Chondrocyte (in vitro differentiated cells): ENCODE measurements at places on chromosomes 4 and X. TPM values are rescaled to one million over a fixed set of nuclear protein-coding genes. Genes with fewer than 3 reads are reported as not detected.

- no peaks in the 10 kb centered on the region for H3K27me3 ChIP-seq
- DNase-seq: no peak
- peaks cover 41% of the 10 kb centered on the region for H3K4me1 ChIP-seq
- H3K27ac ChIP-seq: no peak overlapping the region
- peaks cover 2% of the 10 kb centered on the region for H3K36me3 ChIP-seq
- H3K4me3 ChIP-seq: no peak overlapping the region
Observed at GRCh38 chr4:53494851-53495250, 96.4 kb downstream of the LNX1 start.

DNA sequence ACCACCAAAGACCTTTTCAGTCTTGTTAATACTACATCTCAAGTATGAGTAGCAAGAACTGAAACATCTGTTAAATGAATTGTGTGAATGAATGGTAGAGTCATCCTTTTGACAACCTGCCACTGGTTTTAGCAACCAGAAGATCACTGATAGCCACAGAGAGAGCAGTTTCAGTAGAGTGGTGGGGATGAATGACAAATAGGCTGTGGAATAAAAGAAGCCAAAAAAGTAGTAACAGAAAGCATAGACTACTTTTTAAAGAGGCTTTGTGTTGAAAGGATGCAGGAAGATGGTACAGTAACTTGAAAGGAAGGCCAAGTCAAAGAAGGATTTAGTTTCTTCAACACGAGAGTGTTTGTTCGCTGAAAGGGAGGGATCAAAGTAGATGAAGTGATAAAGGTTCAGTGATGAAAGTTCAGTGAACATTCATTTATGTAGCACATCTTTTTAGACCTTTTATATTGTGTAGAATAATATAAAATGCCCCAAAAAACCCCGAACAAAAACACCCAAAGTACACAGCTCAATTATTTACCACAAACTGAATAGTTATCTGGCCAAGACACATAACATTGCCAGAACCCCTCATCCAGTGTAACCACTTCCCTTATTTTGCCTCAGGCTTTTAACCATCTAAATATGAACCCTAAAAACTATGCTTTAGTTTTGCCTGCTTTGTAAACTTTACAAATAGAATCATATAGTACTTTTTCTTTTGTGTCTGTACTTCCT is 40.1 kb upstream of the EIF1AX start:
- H3K27me3 ChIP-seq: no peaks in the 10 kb centered on the region
- no peak overlapping the region for H3K4me3 ChIP-seq
- peaks cover 5% of the 10 kb centered on the region for H3K36me3 ChIP-seq

- no peaks in the 10 kb centered on the region for H3K4me1 ChIP-seq
- H3K27me3 ChIP-seq: no peaks in the 10 kb centered on the region
- no peaks in the 10 kb centered on the region for H3K36me3 ChIP-seq
- H3K4me3 ChIP-seq: no peak overlapping the region
Observed at GRCh38 chr4:62018537-62018936, 818.4 kb downstream of the ADGRL3 start.

GRCh38 chrX:136797787-136798186 is 17.1 kb upstream of the ARHGEF6 start:
- H3K27ac ChIP-seq: no peak overlapping the region
- no peaks in the 10 kb centered on the region for H3K4me1 ChIP-seq
- H3K27me3 ChIP-seq: no peaks in the 10 kb centered on the region
- DNase-seq: no peak
- H3K36me3 ChIP-seq: no peaks in the 10 kb centered on the region

Gene USP51
- total RNA-seq: 1.0 to 2.0 TPM (median 1.1 TPM) in 3 replicates

GRCh38 chr4:88911246-88912212 is 145.5 kb downstream of the FAM13A start:
- H3K36me3 ChIP-seq: no peaks in the 10 kb centered on the region
- no peaks in the 10 kb centered on the region for H3K4me1 ChIP-seq
- H3K4me3 ChIP-seq: no peak overlapping the region
- H3K27ac ChIP-seq: no peak overlapping the region
- no peaks in the 10 kb centered on the region for H3K27me3 ChIP-seq
- no peak for DNase-seq

DNA sequence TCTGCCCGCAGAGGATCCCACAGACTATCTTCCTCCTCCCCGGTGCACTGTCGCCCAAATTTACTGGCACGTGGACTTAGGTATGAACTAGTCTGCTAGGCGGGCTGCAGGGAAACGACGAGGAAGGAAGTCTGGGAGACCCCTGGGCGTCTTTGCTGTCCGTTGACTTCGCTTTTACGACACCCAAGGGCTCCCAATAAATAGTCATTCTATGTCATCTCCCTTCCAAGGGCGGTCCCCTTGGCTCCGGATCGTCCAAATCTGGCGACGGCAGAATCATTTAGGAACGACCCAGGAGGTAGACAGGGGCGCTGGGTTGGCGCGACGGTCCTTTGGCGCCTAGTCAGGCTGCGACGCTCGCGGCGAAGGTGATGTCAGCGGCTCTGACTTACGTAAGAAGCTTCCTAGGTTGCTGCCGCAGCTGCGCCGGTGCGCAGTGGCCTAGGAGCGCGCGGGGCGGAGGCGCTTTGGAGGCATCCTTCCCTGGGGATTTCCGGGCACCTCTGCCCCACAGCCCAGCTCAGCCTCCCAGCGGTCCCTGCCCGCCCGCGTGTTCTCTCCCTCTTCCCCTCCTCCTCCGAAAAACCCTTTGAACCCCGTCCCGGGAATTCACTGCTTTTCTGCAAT is 2.2 kb downstream of the NHS start:
- H3K36me3 ChIP-seq: peaks cover 10% of the 10 kb centered on the region
- H3K4me1 ChIP-seq: peaks cover 18% of the 10 kb centered on the region
- DNase-seq: no peak
- H3K4me3 ChIP-seq: peak overlapping the region; percentile 74

DNA sequence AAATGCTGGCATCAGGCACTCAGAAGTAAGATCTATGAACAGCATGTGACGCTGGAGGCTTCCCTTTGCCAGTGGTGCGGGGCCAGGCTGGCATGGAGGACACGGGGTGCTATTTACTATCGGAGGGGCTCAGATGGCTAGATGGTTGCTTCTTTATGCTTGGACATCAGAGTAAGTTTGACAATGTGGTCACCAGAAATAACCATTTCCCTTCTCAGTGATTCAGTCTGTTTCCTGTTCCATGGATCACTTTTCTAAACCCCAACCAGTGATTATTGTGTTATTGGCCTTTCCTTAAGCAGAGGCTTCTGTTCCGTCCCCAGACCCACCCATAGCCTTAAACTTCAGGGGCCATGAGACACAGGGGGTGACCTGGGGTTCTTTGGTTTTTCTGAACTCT is 55.4 kb upstream of the DHX15 start:
- DNase-seq: no peak
- no peaks in the 10 kb centered on the region for H3K27me3 ChIP-seq
- H3K36me3 ChIP-seq: no peaks in the 10 kb centered on the region
- H3K27ac ChIP-seq: no peak overlapping the region
- no peak overlapping the region for H3K4me3 ChIP-seq
- H3K4me1 ChIP-seq: peaks cover 13% of the 10 kb centered on the region

DNA sequence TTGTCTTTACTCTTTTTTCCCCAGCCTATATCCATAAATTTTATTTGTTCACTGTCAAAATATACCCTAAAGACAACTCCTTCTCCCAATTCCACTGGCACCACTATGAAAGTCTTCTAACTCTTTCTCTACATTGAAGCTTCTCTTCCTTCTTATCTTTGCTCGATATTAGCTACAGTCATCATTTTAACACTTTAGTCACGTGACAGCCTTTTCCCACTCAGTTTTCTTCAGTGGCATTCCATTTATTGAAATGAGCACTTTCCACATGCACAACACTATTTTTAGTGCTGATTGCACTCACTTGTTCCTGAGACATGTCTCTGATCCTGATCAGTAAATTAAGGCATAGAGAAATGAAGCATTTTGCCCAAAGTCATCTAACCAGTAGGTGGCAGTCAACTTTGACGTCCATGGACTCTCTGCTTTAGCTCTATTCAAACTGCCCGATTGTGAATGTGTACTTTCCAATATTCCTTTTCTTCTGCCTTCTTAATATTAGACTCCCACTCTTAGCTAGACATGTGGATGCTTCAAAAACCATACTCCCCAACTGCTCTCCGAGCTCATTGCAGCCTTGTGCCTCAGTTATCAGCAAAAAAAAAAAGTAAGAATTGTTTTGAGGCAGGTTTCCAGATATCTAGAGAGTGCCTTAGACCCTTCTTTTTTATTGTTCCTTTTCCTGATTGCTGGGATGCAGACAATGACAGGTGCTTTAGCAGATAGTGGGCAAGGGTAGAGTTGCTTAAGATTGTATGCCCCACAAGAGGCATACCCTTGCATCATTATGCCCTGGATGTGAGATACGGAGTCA is 394.4 kb upstream of the ADGRL3 start:
- H3K36me3 ChIP-seq: no peaks in the 10 kb centered on the region
- no peak for DNase-seq
- H3K27ac ChIP-seq: no peak overlapping the region
- H3K4me3 ChIP-seq: no peak overlapping the region

DNA sequence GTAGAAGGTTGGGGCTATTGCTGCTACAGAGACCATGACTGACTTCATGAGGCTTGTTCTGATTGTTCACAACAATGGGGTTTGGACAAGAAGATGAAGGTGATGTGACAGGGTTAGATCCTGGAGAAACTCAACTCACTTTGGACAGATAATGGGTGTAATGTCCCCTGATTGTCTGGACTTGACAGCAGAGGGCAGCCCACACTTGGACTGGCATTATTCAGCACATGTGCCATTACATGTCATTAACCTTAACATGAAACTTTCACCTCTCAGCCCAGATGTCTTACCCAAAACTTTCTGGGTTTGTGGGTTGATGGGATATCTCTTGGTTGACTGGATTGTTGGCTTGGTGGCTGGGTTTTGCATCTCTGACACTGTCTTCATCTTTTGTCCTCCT is 101.5 kb downstream of the MXRA5 start:
- peak overlapping the region; percentile 94 for H3K27ac ChIP-seq
- no peaks in the 10 kb centered on the region for H3K36me3 ChIP-seq
- H3K4me3 ChIP-seq: no peak overlapping the region
- H3K27me3 ChIP-seq: no peaks in the 10 kb centered on the region
- H3K4me1 ChIP-seq: peaks cover 14% of the 10 kb centered on the region

DNA sequence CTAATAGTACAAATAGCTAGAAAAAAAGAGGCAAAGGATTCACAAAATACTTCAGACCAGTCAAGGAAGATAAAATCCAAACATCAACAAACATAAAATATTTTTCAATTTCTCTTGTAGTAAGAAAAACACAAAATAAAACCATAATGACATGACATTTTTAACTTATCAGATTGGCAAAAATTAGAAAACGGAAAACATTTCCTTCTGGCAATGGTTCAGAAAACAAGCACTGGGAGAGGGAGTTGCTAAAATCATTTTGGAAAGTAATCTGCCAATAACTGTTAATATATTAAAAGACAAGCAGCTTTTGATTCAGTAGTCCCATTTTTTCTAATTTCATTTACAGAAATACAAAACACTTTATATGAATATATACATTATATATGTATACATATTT is 26.1 kb downstream of the TKTL2 start:
- peaks cover 25% of the 10 kb centered on the region for H3K27me3 ChIP-seq
- H3K36me3 ChIP-seq: no peaks in the 10 kb centered on the region
- H3K4me1 ChIP-seq: no peaks in the 10 kb centered on the region
- H3K27ac ChIP-seq: no peak overlapping the region

Gene BEND2
- total RNA-seq: not detected in 3 replicates

DNA sequence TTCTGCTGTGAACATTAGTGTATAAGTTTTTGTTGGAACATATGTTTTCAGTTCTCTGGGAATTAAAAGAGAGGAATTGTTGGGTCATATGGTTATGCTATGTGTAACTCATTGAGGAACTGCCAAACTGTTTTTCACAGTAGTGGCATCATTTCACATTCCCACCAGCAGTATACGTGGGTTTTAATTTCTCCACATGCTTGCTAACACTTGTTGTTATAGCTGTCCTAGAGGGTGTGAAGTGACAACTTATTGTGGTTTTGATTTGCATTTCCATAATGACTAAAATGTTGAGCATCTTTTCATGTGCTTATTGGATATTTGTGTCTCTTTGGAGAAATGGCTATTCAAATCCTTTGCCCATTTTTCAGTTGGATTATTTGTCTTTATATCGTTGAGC is 13.7 kb downstream of the APELA start:
- peaks cover 28% of the 10 kb centered on the region for H3K27me3 ChIP-seq
- no peak overlapping the region for H3K27ac ChIP-seq
- peaks cover 3% of the 10 kb centered on the region for H3K4me1 ChIP-seq
- no peaks in the 10 kb centered on the region for H3K36me3 ChIP-seq

- no peak overlapping the region for H3K4me3 ChIP-seq
- peaks cover 4% of the 10 kb centered on the region for H3K4me1 ChIP-seq
- H3K27me3 ChIP-seq: no peaks in the 10 kb centered on the region
- no peak overlapping the region for H3K27ac ChIP-seq
- H3K36me3 ChIP-seq: peaks cover 12% of the 10 kb centered on the region
Observed at GRCh38 chr4:123319639-123320038, 77.0 kb upstream of the SPRY1 start.

DNA sequence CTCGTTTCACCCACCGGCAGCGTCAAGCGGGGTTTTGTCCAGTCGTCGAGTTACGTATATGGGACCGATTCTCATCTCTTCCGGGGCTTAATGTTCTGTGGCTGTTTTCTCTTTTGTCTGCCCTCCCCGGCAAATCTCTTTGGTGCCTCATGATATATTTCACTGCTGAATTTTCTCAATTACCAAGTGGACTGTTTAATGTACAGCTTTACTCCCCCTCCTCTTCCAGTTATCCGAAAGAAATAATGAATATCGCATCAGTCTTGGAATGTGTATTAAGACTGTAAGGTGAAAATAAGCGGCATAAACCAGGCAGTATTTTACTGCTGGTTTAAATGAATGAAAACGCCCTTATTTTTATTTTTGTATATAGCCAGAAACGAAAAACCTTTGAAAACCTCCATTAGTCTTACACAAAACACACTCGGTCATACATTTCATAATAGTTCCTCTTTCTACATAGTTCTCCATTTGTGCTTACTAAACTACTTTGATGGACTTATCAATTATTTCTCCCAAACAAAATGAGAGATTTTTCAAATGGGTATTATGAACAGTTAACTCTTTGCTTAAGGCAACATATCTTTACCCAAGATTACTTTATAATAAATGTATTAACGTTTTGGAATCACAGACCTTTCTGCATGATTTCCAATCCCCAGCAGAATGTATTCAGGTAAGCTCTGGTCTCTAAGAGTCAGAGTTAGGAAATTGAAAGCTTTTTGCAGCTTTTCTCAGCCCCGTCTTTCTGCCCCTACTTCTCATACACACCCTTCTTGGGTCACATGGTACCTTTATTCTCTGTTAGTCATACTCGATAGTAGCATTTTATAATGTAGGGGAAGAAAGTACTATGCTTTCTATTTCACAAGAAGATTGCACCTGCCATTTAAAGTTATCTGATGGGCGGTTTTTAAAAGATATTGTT is 979 bp downstream of the RP2 start:
- H3K27me3 ChIP-seq: no peaks in the 10 kb centered on the region
- H3K36me3 ChIP-seq: no peaks in the 10 kb centered on the region
- peak overlapping the region; percentile 90 for H3K4me3 ChIP-seq
- peaks cover 30% of the 10 kb centered on the region for H3K4me1 ChIP-seq

DNA sequence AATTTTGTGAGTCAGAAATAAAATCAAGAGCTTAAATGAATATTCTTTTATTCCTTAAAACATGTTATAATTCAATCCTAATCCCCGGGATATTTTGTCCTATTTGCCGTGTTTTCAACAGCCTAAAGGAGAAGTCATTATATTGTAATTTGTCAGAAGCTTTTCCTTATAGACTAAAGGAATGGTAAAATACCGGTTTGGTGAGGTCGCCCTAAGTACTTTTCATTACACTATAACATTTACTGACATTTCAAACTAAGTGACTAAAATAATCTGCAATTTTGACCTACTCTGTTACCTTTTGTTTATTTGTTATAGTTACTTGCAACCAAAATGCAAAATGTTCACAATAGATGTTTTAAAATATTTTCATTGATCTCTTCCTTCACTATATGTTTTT is 8.8 kb downstream of the DCLK2 start:
- H3K27ac ChIP-seq: no peak overlapping the region
- DNase-seq: no peak
- H3K27me3 ChIP-seq: no peaks in the 10 kb centered on the region
- peaks cover 41% of the 10 kb centered on the region for H3K4me1 ChIP-seq

Gene NOX1
- not detected in 3 replicates for total RNA-seq

Gene CT45A3
- total RNA-seq: not detected in 3 replicates
